ENCODE measurements at places on chromosomes 7 and 10.

DNA sequence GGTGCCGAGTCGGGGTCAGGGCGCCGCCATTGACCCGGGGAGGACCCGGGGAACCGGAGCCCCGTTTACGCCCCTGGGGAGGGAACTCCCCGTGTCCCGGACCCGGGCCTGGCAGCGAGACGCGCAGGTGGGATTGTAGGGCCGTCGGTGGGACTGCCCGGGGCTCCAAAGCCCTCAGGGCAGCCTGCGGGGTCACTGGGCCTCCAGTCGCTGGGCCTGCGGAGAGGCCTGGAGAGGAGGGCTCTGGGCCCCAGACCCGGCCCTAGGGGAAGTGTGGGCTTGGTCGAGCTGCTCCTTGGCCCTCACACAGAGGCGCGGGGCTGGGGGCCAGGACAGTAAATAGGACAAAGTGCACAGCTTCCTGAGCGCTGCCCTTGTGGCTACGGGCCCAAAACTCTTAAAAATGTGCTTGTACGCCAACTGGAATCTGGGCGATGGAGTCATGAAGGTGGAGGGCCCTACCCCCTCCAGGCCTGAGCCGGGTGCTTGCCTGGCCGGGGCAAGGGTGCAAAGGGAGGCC is 657 bp downstream of the ECHDC3 start:
- DNase-seq: no peak

- DNase-seq: no peak
These were observed 661.8 kb upstream of the FZD8 start for GRCh38 chr10:36303896-36304295.

- DNase-seq: no peak
These were observed 28.2 kb upstream of the GOLGA7B start for GRCh38 chr10:97821308-97822038.

DNA sequence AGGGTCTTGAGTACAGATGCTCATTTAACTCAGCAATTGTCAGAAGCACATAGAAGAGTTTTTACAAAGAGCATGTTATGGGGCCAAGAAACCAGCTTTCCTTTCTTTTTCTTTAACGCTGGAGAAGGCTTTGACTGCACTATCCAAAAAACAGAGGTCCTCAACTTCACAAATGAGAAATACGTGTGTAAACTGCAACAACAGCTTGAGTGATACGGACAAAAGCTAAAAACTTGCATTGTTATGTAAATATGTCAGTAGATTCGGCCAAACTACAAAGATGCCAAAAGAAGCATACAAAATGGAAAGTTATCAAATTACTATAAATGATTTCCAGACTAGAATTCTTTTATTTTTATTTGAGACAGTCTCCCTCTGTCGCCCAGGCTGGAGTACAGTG is 62.4 kb upstream of the C10orf90 start:
- DNase-seq: no peak

GRCh38 chr10:5655121-5655520 is 11.3 kb downstream of the ASB13 start:
- no peak for DNase-seq

GRCh38 chr10:113735913-113736312 is 15.6 kb upstream of the PLEKHS1 start:
- DNase-seq: peak; percentile 8

DNA sequence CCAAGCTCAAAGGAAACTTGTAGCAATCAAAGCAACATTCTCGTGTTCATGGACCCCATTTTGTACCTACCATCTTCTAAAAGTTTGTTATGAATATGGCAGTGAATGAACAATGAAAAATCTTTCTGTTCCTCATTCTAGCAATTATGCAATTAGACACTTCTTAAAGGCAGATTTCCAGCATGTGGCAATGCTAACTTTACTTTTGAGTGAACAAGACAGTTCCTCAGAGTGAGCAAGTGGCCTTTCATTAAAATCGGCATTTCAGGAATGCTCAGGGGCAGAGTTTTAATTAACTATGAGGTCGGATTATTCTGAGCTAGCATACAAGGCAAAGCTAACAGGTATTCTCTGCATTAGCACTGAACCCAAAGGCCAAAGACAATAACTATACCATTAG is 48.4 kb upstream of the NFE2L3 start:
- DNase-seq: no peak

- DNase-seq: no peak
These were observed 649.0 kb upstream of the PCDH15 start for GRCh38 chr10:55449981-55450380.

- no peak for DNase-seq
These were observed 21.8 kb upstream of the SVIL start for GRCh38 chr10:29656451-29656992.

DNA sequence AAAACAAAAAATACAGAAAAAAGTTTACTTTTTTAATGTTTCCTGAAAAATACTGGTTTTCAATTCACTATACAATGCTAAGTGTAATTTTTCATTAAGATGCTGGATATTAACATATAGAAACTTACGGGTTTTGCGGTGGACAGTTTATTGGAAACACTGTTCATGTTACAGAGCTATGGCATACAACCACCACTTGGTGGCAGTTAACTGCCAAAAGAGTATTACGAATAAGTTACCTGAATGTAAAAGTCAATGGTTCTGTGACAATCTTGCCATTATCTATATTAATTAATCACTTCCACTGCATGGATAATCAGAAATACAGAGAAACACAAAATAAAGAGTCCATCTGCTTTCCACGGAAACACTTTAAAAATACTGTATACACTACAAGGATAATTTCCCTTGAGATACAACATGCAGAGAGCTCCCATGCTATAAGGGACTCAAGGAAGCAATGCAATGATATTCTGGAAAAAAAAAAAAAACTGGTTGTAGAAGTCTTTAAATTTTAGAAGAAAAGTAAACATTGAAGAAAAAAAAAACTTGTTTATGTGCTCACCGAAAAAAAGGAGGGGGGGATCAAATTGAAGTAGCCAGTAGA is 97.0 kb downstream of the TPK1 start:
- peak; percentile 46 for DNase-seq

DNA sequence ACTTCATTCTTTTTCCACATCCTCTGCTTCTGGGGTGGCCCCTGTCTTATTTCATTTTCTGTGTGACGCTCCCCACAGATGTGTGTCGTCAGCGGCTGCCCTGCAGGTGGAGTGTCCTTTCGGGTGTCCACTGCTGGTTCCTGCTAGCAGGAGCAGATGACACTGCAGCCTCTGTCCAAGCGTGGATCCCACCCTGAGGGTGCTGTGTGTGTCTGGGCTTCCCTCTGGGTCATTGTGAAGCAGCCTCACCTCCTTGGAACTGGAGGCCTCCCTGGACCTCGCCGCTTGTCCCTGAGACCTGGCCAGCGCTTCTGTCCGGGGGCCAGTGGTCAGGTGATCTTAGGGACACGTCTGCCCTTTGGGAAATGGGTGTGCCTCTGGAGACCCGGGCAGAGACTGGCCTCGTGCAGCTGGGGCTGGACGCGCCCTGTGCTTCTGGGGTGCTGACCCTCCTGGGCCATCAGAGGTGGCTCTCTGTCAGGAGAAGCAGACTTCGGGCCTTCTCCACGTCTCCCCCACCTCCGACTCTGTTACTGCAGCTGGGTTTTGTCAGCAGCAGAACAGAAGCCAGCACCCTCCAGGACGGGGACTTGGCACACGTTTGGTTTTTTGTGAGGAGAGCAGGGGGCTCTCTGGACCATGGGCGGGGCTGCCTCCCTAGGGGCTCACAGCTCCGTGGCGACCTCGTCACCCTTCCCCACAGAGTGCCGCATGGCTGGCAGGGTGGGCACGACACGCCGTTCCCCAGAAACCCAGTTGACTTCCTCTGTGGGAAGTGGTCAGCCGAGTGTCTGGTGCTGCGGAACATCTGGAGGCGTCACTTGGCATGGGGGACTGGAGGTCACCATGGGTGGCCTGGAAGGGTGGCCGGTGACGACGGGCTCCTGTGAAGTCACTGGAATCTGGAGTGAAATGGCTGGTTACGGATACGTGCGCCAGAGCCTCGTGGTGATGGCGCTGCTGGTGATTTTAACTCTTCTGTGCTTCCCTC is 48.4 kb downstream of the INPP5A start:
- peak; percentile 19 for DNase-seq

GRCh38 chr7:47480576-47481538 is 101.1 kb downstream of the TNS3 start:
- no peak for DNase-seq

DNA sequence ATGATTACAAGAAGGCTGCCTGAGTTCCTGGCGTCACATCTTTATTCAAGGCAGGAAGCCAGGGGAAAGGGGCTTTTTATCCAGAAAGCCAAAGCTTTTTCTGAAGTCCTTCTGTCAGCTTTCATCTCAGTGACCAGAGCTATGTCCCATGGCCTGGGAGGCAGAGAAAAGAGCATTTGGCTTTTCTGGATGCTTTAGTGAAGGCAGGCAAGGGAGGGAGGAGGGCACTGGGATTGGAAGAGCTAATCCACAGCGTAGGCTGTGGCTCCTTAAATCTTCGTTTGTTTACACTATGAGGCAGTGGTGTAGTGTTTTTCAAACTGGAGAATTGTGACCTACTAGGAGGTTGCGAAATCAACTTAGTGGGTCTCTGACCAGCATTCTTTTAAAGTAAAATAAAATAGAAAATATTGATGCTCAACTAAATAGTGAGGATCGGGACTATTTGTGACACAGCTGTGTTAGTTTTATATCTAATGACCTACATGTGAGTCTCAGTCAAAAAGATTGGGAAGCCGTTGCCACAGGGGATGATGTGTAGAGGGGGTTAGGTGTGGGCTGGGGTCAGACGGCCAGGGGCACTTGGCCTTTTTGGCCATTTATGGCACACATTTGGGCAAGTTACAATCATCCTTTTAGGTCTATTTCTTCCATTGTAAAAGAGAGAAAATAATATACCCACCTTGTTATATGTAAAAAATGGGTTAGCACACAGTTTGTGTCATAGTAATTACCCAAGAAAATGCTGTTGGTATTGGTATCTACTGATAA is 14.1 kb downstream of the CRYGN start:
- no peak for DNase-seq

- no peak for DNase-seq
These were observed 115.6 kb downstream of the TSPAN12 start for GRCh38 chr7:120742372-120742771.

DNA sequence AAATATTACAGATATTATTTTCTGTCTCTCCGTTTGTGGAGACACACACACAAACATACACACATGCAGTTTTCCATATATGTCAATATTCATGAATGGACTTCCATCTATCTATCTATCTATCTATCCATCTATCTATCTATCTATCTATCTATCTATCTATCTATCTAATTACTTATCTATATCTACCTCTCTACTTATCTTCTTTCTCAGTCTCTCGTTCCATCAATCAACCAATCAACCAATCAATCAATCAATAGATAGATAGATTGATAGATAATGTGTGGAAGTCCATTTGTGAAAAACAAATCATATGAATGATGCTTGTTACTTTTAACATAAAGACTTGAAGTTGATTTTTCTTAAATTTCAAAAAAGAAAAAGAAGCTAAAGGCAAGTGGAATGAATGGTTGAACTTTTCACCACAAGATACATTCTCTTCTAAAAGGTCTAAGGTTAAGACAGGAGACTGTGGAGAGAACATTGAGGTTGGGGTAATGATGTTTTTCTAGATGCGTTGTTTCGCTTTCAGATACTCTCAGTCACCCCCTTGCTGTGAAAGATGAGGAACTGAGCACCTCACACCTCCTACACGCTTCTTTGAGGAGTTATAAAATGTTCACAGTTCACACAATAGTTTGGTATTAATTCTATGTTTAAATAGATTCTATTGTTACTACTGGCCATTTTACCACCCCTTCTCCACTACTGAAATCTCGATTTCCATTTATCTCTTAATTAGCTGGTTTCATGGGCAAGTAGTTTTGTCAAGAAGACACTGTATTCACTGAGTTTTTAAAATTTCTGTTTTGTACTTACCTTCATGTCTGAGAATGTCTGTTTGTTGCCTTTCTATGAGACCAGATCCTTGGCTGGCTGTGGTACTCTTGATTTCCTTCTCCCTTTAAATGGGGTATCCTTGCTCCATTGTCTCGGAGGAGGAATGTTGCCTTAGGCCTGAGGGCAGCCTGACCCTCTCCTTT is 114.1 kb downstream of the EMX2 start:
- no peak for DNase-seq

- DNase-seq: peak; percentile 5
These were observed 741 bp downstream of the GPR85 start for GRCh38 chr7:113085781-113086390.

- DNase-seq: no peak
These were observed 221.6 kb downstream of the RPS24 start for GRCh38 chr10:78255214-78255613.

DNA sequence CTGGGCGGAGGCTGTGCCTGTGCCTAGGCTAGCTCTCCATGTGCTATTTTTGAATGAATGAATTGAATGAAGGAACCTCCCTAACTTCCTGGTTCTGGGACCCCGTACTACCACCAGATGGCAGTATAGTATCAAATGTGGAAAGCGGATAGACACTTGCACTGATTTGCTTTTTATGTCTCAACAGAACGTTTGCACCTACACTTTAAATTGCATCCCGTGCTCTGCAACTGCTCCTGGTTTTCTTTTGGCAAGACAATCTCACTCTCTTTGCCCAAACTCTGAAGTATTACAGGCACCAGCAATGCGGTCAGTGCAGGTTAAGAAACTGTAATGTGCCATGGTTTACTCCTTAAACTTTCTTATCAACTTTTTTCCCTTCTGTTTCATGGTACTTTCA is 6.5 kb downstream of the FZD8 start:
- peak; percentile 81 for DNase-seq

GRCh38 chr7:75966190-75966961 is 28.0 kb downstream of the TMEM120A start:
- no peak for DNase-seq

DNA sequence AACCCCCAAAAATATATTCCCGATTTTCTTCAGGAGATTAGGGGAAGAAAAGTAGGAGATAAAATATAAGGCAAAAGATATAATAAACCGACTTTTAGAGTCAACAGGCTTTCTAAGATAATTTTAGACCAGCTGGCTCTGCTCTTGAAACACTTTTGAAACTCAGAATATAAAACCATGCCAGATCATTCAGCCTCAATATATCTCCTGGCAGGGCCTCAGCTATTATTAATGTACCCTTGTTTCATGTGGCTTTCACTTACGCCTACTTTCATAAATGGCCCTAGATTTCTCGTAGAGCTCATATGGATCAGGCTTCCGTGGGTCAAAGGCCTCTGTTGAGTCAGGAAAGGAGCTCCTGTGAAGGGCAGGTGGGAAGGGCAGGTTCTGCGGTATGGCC is 396.0 kb downstream of the PHTF2 start:
- DNase-seq: no peak

DNA sequence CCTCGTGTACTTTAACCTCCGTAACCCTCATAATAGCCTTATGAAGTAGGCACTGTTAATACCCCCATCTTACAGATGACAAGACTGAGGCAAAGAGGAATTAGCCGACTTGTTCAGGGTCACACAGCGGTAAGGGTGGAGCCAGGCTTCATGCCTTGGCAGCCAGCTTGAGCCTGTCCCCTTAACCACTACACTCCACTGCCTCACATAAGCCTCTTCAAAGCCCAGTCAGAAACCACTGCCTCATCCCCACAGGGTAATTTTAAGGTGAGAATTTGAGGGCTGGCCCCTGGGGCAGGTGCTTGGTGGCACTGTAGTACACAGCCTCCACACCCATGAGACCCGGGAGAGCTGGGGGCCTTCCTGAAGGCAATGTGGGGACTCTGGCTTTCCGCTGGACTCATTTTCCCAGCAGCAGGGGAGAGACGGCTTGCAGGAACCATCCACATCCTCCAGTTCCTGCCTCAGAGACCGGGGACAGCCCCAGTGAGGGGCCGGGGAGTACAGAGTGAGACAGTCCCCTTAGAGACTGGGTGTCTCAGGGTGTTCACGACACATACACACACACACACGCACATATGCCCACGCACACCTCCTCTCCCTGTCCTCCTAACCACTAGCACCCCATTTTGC is 7.6 kb upstream of the C10orf105 start:
- DNase-seq: no peak
